ENCODE measurements at places on chromosomes 4 and X.

DNA sequence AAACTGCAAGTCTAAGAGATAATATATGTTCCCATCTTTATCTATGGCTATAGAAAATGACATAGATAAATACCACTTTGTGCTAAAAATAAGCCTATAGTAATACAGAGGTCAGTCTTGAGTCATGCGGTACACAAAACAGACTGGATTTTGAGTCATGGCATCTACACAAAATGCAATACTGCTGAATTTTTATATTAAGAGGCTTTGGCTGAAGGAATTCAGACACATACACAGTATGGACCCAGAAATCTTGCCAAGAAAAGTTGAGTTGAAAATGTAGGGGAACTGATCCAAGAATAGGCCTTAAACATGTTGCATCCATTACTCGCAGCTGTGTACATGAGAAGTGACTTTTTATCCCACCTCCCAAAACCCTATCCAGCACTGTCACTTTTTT, 184.4 kb downstream of the TENM3 start:
- DNase-seq: no peak

DNA sequence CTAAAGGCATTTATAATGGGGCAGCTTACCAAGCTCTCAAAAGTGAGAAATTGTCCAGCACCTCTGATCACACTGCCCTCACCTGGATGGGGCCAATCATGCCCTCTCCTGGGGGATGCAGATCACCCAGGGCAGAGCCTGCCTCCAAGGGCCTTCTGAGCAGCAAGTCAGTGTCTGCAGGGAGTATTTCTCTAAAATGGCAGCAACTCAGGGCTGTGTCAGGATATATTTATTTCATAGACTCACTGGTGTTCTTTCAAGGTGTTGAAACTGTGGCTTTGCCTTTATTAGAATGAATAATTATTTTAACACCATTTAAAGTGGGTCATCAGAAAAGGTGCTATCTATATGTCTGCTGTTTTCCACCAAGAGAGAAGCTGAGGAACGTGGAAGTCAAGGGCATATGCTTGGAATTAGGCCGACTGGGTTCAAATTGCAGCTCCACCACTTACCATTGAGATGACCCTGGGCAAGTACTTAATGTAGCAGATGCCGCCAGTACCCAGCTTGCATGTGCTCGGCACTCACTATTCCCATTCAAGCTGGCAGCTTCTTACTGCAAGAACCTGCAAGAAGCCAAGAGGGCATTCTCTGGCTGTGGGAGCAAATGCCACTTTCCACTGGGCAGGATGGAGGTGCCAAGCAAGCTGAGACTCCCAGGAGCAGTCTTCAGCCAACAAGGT, 590.0 kb downstream of the BCOR start:
- DNase-seq: no peak

DNA sequence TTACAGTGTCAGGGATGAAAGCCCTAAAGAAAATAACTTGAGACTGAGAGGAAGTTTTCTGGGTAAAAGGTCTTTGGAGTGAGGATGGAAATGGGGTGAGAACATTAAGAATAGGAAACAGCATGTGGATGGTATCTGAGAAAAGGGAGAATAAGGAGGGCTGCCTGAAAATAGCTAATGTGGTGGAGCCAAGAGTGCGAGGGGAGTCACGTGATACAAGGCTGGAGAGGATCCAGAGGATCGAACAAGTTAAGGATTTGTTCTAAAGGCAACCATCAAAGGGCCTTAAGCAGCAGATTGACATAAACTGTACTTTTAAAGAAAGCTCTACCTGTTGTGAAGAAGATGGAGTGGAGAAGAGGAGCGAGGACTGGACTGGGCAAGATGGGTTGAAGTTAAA, 347.4 kb upstream of the AGA start:
- no peak for DNase-seq

GRCh38 chr4:83364312-83364711, 29.7 kb upstream of the HPSE start:
- DNase-seq: no peak

- DNase-seq: no peak
Observed at GRCh38 chr4:85067342-85067741, 100.9 kb upstream of the WDFY3 start.

DNA sequence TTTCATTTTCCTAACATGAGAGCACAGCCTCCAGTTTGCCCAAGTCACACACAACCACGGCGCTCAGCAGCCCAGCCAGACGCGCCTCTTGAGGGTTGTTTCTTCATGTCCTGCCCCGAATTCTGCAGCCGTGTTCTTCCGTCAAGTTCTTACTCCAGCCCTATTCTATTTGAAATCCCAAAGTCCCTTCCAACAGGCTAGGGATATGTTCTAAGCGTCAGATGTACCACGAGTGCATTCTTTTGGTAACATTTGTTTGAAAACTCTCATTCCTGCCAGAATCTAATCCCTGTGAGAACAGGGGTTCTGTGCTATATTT, 23.1 kb downstream of the ACSL1 start:
- DNase-seq: no peak

DNA sequence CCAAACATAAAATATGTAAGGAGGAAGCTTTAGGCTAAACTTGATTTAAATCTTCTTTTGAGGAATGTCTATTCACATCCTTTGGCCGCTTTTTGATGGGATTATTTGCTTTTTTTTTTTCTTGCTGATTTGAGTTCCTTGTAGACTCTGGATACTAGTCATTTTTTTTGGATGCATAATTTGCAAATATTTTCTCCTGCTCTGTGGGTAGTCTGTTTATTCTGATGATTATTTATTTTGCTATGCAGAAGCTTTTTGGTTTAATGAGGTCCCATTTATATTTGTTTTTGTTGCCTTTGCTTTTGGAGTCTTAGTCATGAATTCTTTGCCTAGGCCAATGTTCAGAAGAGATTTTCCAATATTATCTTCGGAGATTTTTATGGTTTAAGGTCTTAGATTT, 144.9 kb downstream of the MAGEC2 start:
- DNase-seq: no peak

DNA sequence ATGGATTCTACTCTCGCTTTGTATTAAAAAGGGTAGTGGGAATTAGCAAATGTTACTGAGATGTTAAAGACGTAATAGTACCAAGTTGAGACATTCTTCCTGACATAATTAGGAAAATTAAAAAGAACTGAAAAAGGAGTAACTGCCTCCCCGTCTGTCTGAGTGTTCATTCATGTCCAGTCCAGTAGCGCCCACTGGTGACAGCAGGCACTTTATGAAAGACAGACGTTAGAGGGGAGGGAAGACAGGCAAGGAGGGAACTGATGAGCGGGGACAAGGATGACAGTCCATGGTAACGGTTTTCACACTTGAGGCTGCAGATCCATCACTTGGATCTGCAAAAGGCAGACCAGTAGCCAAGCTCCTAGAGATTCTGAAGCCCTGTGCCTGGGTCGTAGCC, 326.7 kb downstream of the STK32B start:
- no peak for DNase-seq

DNA sequence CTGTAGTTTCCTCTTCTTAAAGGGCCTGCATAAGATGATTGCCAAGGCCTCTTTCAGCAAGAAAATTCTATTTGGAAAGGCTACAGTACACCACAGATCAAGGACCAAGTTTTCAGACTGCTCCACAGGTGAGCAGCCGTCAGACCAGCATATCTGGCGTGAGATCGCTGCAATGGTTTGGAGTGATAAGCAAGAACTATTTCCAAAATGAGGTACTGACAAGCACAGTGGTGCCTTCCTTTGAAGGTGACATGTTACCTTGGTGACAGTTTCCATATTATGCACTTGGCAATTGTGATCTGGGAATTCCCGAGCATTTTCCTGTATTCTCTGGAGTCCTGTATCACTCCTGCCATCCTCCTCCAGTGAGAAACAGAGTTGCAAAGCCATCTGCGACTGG, 7.3 kb upstream of the TMEM150C start:
- DNase-seq: no peak

- no peak for DNase-seq
Observed at GRCh38 chr4:182711211-182711610, 206.0 kb downstream of the DCTD start.

DNA sequence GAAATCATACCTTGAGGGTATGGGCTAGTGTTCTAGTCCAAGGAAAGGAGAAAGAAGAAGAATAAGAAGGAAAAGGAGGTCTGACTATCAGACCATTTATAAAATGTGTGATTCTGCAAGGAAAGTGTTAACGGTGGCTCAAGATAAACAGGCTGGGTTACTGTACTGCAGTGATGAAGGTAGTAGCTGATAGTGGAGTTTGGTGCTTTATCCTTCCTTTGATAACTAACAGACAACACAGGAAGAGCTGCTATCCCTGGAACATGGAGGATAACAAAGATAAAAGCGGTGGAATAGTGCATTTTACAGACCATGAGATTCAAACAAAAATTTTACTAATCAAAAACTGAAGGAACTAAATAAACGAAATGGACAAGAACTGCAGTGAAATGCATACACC, 2.6 kb downstream of the UNC5C start:
- no peak for DNase-seq

- DNase-seq: no peak
Observed at GRCh38 chr4:60396341-60397049, 803.6 kb upstream of the ADGRL3 start.

- DNase-seq: no peak
Observed at GRCh38 chr4:122806981-122807679, 19.5 kb upstream of the FGF2 start.

DNA sequence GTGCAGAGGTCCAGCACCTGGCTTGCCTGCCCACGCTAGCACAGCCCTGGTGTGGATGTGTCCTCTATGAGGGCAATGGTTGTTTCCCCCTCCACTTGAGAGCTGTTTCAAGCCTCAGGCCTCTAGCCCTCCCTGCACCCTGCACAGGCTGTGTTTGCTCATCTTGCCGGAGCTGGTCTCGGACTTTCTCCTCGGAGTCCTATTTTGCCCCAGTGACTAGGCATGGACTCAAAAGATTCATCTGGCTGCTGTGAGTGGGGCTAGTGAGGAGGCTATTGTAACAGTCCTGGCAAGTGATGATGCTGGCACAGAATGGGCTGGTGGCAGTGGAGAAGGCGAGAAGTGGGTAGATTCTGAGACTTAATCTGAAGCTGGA, 5.8 kb downstream of the FOXP3 start:
- DNase-seq: no peak

DNA sequence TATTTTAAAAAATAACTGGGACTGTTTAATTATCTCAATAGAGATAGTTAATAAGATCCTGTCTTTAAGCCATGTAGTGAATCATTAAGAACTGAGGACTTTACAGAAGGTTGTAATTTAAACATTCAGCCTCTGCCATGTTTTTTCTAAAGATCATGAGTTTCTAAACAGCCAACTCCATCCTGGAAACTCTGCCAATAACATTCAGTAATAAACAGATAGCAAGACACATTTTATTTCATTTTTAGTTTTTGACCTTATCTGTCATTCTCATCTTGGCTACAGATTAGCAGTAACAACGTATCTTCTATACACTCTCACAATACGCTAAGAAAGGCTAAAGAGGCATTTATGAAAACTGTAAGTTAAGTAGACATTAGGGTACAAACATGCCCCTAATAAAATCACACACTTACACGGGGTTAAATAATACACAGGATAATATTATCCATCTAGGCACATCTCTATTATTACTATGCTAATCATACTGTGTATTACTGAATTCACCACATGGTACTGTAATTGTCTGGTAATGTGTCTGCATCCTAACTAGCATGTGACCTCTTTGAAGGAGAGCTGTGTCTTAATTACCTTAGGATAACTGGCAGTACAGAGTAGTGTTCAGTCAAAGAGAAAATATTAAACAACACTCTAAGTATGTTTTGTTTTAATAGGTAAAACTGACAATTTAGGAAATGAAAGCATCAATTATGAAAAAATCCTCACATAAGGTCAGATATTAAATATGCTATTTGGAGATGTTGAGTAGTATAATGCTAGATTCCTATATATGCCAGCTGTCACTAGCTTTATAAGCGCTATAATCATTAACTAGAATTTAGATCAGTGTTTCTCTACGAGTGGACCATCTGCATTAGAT, 122.4 kb upstream of the NAP1L5 start:
- DNase-seq: no peak

- DNase-seq: no peak
Observed at GRCh38 chrX:119272882-119273419, 36.9 kb downstream of the PGRMC1 start.

DNA sequence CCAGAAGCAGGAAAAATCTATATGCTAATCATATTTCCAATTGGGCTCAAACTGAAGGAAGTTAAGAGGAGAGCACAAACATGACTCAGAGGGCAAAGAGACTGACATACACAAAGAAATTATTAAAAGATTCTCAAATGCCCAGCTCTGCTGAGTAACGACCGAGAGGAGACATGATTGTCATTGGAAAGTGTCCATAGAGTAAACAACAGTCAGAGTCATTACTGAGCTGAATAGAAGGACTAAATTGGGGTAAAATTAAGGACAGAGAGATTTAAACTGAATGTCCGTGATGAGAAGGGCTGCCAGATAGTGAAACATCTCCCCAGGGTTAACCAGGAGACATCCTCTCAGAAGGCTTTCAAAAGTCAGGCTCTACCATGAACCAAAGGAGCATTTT, 111.2 kb upstream of the GALNT7 start:
- no peak for DNase-seq

DNA sequence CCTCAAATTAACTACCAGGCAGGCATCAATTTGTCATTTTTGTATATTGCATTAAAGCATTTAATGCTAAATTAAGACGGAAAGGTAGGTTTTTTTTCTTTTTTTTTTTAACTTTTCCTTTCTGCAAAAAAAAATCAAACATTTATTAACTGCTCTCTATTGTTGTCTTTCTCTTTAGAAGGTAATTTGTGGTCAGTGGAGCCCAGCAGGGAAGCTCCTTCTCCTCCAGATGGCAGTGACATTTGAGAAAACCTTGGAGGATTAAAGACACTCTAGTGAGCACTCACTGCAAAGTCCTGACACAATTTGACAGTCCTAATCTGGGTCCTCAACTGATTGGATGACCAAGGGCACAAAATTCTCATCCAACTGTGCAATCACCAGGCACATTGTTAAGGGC, 102.4 kb downstream of the SLIT2 start:
- no peak for DNase-seq

DNA sequence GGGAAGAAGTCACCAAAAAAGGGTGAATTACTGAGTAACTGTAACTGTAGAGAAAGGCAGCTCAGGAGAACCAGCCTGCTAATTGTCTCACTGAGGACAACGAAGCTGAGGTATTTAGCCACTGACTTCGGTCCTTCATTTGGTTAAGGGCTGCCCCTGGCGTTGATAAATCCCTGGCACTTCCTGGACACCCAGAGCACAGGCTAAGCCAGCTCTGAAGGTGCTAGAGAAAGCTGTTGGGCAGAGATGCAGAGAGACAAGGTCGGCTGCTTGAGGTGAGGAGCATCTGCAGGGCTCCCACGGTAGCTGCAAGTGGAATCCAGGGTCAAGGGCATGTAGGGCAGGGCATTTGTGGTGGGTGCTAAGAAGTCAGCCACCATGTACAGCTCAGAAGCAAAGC, 33.4 kb upstream of the AP1S2 start:
- no peak for DNase-seq

GRCh38 chrX:18725310-18725943, 18.0 kb downstream of the PPEF1 start:
- DNase-seq: no peak

- DNase-seq: no peak
Observed at GRCh38 chrX:68703846-68704245, 56.4 kb downstream of the STARD8 start.

GRCh38 chrX:135982860-135983259, 2.4 kb upstream of the SLC9A6 start:
- DNase-seq: no peak
